ENCODE measurements at places on chromosomes 5 and 9.

GRCh38 chr5:133521801-133522200 lies 90.5 kb downstream of the FSTL4 start:
- no peak for DNase-seq

DNA sequence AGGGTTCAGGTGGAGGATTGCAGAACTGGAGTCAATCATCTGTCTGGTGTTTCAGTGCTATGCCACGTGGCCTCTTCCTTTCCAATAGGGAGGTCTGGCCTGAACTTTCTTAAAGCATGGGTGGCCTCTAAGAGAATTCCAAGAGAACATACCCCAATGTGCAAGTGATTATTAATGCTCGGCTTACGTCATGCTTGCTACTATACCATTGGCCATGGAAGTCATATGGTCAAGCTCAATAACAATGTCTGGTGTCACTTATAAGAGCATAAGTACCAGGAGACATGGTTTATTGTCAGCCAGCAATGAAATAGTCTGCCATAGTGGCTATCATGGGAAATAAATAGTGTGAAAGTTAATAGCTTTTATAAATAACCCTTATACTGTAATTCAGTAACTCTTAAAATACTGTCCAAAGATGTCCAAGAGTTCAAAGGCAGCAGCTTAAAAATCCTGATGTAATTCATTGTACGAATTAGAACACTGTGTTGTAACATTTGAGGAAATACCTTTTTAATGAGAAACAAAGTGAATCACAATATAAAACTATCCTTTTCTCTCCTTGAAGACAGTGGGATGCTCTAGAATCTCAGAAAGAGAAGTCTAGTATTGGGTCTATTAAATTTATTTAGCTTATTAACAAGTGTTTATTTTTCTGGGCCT lies 355.4 kb upstream of the PRR16 start:
- no peak for DNase-seq

- DNase-seq = no peak
Observed at GRCh38 chr5:120254385-120254784, 209.7 kb upstream of the PRR16 start.

- DNase-seq = no peak
Observed at GRCh38 chr9:130430734-130431535, 13.8 kb upstream of the ASS1 start.

DNA sequence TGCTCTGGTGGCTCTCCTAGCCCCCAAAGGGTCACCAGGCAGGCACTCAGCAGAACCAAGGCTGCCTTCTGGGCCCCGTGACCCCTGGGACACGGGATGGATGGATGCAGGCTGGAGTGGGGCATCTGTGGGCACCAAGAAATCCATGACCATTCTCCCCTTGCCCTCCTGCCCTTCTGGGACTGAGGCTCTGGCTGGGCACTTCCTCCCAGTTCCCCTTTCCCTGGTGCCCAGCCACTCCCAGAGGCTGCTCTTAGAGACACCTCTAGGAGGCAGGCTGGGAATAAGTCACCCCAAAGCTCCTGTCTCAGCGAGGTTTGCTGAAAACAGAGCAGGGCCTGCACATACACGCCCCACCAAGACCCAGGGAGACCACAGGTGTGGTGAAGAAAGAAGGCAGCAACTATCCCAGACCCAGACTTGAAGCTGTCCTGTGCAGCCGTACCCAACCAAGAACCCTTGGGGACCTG lies 943 bp downstream of the STING1 start:
- no peak for DNase-seq

DNA sequence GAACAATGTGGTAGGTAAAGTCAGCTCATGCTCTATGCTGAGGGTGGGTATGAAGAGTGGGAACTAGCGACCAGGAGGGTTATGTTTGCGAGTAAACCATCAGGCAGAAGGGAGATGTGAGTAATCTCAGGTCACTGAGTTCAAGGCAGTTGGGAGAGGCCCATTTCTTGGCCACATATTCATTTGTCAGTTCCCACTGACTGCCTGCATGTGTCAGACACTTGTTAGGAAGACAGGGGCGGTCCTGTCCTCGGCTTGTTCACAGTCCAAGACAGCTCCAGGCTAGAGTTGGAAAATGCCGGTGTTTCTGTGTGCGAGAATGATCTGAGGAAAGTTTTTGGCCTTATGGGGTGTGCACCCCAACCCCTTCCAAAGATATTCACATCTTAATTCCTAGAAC lies 48.6 kb upstream of the GDNF start:
- no peak for DNase-seq

DNA sequence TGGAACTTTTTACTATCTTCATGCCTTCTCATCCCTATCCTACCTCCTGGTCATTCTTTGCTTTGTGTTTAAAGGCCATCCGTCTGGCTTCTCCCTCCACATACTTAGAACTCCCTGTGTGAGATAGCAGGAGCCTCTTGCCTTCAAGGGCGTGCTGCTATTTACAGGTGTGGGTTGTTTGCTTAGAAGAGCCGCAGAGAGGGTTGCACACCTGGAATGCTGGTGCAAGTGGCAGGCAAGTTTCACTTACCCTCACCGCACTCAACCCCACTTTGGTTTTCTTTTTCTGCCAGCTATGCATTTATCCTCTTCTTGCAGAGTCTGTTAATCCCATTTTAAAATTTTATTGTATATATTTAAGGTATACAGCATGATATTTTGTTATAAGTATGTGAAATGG lies 12.6 kb downstream of the SKP2 start:
- no peak for DNase-seq

DNA sequence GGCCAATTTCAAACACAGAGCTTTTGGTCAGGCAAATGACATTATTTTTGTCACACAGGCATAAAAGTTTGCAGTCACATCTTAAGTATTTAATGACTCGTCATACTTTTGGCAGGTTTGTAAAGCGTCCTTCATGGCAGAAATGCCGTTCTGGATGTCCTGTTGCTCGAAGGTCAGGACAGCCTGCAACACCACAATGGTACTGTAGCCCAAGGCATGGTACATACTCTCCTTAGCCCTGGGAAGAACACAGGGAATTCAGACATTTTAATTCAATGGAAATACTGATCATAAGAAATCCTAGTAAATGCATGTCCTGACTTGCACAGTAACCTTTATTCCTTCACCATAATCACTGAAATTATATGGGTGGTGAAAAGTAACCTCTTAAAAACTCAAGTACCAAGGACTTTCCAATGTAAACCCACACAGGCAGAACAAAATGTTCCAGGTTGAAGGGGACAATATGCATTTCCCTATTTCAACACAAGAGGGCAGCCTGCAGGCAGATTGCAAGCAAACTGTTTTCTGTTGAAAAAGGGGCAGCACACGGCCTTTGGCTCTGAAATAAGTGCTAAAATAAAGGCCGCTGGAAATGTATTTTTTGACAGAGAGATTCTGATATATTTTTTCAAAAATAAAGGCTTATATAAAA lies 95.7 kb downstream of the TTC39B start:
- DNase-seq = peak; percentile 70

- DNase-seq = no peak
Observed at GRCh38 chr5:112116371-112116770, 302.7 kb downstream of the EPB41L4A start.

DNA sequence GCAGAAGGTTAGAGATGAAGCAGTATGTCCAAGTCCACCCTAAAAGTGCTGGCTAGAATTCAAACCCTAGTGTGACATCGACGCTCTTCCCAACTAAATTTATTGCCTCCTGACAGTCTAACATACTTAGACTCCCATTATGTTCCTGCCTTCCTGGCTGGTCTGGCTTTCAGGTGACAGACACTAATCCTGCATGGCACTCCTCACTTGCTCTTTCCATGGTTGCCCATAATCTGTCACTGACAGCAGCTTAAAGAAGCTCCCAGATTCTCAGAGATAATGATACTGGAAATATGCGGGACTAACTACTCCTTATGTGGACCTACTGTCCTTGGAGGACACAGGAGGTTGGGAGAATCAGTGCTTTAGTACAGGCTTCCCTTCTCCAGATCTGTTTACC lies 41.7 kb upstream of the HTR1A start:
- no peak for DNase-seq

- peak; percentile 48 for DNase-seq
Observed at GRCh38 chr5:444226-444625, 1.2 kb downstream of the EXOC3 start.

- DNase-seq = no peak
Observed at GRCh38 chr5:93360436-93361088, 220.5 kb downstream of the NR2F1-AS1 start.

GRCh38 chr5:53997736-53998627 lies 312.4 kb downstream of the ARL15 start:
- no peak for DNase-seq

- no peak for DNase-seq
Observed at GRCh38 chr5:139021346-139021745, 146.2 kb upstream of the LRRTM2 start.

- DNase-seq = peak; percentile 66
Observed at GRCh38 chr9:86639899-86640379, 285.7 kb upstream of the TUT7 start.

- DNase-seq = no peak
Observed at GRCh38 chr9:72173080-72173479, 23.8 kb downstream of the GDA start.

DNA sequence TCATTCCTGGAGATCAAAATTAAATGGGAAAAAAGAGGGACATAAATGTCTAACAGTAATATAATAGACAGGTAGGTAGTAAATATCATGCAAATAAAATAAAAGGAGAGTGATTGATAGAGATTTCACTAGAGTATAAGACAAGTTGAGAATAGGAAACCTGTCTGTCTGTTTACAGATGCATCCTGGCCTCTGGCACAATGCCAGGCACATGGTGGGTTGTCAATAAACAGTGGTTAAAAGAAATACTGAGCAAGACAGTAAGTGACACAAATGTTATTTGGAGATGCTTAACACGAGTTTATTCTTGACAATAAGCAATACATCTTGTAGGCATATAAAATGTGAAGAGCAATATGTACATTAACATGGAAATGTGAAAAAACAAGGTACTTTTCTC lies 33.3 kb downstream of the RICTOR start:
- no peak for DNase-seq

DNA sequence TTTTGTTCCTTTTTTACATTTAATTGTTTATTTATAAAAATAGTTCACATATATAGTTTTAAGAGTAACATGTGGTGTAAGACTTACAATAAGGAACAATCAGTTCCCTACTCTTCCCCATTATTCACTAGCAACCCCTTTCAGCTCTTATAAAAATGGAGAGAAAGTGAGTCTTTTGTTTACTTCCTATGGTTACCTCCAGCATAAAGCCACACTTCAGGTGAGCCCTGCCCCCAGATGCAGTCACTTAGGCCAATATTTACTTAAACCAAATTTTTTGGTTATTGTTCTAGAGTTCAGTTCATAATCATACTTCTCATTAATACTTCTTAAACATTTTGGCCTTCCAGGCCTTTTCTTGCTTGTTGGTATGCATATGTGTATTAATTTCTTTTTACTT lies 33.7 kb downstream of the UBE2R2 start:
- no peak for DNase-seq

- no peak for DNase-seq
Observed at GRCh38 chr5:26427281-26427680, 611.1 kb downstream of the CDH9 start.

DNA sequence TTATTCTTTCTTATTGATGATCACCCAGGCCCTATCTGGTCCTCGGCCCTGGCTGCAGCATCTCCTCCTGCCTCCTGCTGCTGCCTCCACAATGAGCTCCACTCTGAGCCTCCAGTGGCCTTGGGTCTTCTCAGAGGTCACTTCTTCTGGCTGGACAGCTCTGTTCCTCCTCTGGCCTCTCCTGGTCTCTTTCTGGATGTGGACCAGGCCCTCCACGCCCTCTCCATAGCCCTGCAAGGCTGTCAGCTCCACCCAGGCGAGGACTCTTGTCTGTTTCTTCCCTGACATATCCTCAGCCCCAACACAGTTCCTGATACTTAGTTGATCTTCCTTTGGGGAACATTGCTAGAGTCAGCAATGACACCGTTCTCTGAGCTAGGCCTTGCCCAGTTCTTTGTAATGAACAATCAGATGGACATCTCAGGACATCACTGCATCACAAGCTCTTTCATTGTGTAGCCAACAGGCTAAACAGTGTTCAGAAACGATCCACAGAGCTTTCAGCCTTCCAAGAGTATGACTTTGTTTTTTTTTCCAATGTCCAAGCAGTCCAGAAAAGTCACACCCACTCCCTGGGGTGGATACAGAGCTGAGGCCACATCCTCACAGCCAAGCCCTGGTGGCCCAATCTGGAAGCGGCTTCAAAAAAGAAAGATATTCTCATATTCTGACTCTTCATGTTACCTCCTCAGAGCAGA lies 62.5 kb upstream of the DNAH5 start:
- no peak for DNase-seq

- peak; percentile 78 for DNase-seq
Observed at GRCh38 chr9:2157277-2158110, 142.3 kb downstream of the SMARCA2 start.

DNA sequence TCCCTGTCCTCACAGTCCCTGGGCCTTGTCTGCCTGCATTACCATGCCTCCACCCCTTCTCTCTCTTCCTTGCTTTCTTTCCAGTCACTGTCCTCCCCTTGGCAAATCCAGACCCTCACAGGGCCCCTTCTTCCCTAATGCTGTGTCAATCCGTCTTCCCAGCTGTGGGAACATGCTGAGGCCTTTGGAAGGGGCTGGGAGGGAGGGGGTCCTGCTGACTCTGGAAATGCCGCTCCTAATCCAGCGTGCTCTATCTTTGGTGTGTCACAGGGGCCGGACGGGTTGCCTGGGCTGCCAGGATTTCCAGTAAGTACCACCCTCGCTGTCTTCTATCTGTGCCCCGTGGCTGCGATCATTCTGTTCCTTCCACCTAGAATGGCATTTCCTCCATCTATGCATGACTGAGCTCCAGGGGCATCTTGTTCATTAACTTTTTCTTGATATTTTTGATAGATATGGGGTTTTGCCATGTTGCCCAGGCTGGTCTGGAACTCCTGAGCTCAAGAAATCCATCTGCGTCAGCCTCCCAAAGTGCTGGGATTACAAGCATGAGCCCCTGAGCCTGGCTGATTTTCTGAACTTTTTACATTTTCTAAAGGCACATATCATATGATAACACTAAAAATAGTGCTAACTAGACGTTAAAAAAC lies 64.5 kb upstream of the TGFBR1 start:
- DNase-seq = no peak

GRCh38 chr9:124254261-124254682 lies 3.5 kb upstream of the NEK6 start:
- DNase-seq = no peak

GRCh38 chr5:153745778-153746395 lies 255.4 kb downstream of the GRIA1 start:
- DNase-seq = no peak

- no peak for DNase-seq
Observed at GRCh38 chr9:97903177-97903576, 19.1 kb downstream of the TRMO start.

All from kidney (tissue), 22 donors.